Endothelial cell (in vitro differentiated cells): ENCODE measurements at places on chromosomes 11 and 22. TPM values are rescaled to one million over a fixed set of nuclear protein-coding genes. Genes with fewer than 3 reads are reported as not detected.

DNA sequence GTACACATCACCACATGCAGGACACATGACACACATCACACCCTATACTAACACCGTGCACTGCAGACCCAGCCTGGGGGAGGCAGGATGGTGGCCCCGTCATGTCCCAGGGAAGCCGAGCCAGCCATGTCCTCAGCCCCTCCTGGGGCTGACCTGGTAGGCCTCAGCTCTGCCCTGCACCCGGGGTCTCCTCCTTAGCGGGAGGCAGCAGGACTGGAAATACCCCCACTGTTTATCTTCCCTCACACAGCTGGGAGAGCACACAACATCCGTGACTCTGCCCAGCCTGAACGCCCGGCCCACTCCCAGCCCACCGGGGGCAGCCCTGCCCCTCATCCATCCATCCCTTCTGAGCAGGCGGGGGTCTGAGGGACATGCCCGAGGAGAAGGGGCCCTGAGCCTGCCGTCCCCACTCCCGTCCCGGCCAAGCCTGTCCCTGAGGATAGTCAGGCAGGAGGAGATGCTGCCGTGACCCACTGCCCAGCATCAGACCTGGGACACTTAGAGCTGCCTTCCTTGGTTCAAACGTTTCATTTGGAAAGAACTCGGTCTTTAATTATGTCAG lies 945.0 kb downstream of the BRD1 start:
- peaks cover 1% of the 10 kb centered on the region for H3K27me3 ChIP-seq
- H3K36me3 ChIP-seq = no peaks in the 10 kb centered on the region
- no peak overlapping the region for H3K4me3 ChIP-seq

The C11orf21 gene
- total RNA-seq = 0.13 TPM

GRCh38 chr22:37060801-37061610 lies 9.5 kb downstream of the KCTD17 start:
- peaks cover 12% of the 10 kb centered on the region for H3K27me3 ChIP-seq
- no peaks in the 10 kb centered on the region for H3K4me1 ChIP-seq
- no peak overlapping the region for H3K4me3 ChIP-seq
- DNase-seq = no peak
- H3K36me3 ChIP-seq = peaks cover 5% of the 10 kb centered on the region

GRCh38 chr11:117930668-117931330 lies 1.6 kb upstream of the TMPRSS13 start:
- H3K27ac ChIP-seq = no peak overlapping the region
- H3K36me3 ChIP-seq = no peaks in the 10 kb centered on the region

- peaks cover 4% of the 10 kb centered on the region for H3K36me3 ChIP-seq
- no peak overlapping the region for H3K27ac ChIP-seq
- peaks cover 16% of the 10 kb centered on the region for H3K4me1 ChIP-seq
- no peak for DNase-seq
- peaks cover 40% of the 10 kb centered on the region for H3K27me3 ChIP-seq
These were observed 3.7 kb downstream of the KCNK4 start for GRCh38 chr11:64294774-64295173.

- no peaks in the 10 kb centered on the region for H3K36me3 ChIP-seq
- H3K4me3 ChIP-seq = no peak overlapping the region
- H3K27me3 ChIP-seq = no peaks in the 10 kb centered on the region
These were observed 189.8 kb downstream of the CSNK2A3 start for GRCh38 chr11:11163236-11163635.

DNA sequence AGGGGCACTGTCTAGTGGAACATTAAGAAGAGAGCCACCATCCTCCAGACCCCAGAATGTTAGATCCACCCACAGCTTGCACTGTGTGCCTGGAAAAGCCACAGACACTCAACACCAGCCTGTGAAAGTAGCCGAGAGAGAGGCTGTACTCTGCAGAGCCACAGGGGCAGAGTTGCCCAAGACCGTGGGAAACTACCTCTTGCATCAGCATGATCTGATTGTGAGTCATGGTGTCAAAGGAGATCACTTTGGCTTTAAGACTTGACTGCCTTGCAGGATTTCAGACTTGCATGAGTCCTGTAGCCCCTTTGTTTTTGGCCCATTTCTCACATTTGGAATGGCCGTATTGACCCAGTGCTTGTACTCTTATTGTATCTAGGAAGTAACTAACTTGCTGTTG lies 115.9 kb upstream of the CCDC179 start:
- H3K27me3 ChIP-seq = peaks cover 6% of the 10 kb centered on the region
- H3K36me3 ChIP-seq = peaks cover 49% of the 10 kb centered on the region
- peaks cover 12% of the 10 kb centered on the region for H3K4me1 ChIP-seq
- no peak for DNase-seq
- no peak overlapping the region for H3K27ac ChIP-seq
- no peak overlapping the region for H3K4me3 ChIP-seq

The CCDC73 gene
- total RNA-seq = not detected
